Left colon (tissue), 2 donors: ENCODE measurements at places on chromosomes 6 and 20. TPM values are rescaled to one million over a fixed set of nuclear protein-coding genes. Genes with fewer than 3 reads are reported as not detected.

Gene CDKAL1
- total RNA-seq: 12.5 TPM

DNA sequence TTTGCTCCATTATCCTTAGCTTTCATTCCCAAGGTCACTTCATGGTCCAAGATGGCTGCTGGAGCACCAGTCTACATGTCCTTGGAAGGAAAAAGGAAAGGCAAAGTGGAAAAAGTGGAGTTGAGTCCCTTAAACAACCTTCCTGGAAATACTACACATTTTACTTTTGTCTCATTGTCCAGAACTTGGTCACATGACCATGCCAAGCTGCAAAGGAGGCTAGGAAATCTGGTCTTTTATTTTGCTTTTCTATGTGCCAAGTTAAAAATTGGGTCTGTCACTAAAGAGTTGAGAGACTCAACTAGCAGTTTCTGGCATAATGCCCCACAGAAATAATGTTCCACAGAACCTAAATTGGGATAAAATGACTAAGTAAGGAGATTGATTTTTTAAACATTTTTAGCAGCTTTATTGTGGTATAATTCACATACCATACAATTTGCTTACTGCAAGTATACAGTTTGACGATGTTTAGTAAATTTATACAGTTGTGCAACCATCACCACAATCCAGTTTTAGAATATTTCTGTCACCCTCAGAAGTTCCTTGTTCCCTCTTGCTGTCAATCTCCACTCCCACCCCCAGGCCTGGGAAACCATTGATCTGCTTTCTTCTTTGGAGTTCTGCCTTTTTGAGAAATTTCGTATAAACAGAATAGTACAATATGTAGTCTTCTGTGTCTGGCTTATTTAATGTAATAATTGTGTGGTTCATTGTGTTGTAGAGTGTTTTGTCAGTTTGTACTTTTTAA, 5.6 kb upstream of the CHD6 start:
- no peak for DNase-seq

DNA sequence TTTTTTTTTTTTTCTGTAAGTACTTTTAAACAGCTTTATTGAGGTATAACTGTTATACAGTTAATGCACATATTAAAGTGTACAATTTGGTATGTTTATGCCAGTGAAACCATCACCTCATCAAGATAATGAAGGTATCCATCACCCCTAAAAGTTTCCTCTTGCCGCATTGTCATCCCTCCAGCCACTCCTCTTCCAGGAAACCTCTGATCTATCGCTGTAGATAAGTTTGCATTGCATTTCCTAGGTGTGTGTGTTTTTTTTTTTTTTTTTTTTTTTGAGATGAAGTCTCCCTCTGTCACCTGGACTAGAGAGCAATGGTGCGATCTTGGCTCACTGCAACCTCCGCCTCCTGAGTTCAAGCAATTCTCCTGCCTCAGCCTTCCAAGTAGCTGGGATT, 3.1 kb downstream of the SLX4IP start:
- no peak for DNase-seq

Gene PSORS1C1
- total RNA-seq: 4.9 TPM

- DNase-seq: no peak
Observed at GRCh38 chr6:135231469-135231844, 50.3 kb downstream of the MYB start.

GRCh38 chr20:1952737-1953530, 40.9 kb downstream of the PDYN start:
- DNase-seq: no peak

- no peak for DNase-seq
Observed at GRCh38 chr6:154276810-154277628, 79.6 kb downstream of the IPCEF1 start.

DNA sequence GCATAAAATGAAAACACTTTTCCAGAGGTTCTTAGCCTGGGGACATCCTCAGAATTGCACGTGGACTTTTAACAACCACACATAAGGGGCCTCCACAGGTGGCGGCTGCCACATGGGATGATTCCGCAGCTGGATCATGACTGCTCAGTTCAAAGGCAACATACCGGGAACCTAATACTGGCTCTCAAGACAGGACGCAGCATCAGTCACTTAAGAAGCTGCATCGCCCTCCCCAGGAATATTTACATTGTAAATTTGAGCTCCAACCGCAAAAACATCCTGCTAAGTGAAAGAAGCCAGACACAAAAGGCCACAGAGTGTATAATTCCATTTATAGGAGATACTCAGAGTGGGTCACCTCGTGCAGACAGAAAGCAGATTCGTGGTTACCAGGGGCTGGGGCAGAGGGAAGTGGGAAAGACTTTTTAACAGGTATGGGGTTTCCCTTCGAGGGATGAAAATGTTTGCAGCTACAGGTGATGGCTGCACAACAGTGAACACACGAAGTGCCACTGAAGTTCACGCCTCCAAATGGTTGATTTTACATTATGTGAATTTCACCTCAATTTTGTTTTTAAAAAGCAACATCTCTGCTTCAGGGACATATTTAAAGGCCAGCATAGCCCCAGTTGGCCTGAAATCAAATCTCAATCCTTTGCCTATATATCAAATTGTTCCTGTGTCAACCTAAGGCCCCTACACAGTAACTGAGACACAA, 141.5 kb downstream of the BMP7 start:
- no peak for DNase-seq

DNA sequence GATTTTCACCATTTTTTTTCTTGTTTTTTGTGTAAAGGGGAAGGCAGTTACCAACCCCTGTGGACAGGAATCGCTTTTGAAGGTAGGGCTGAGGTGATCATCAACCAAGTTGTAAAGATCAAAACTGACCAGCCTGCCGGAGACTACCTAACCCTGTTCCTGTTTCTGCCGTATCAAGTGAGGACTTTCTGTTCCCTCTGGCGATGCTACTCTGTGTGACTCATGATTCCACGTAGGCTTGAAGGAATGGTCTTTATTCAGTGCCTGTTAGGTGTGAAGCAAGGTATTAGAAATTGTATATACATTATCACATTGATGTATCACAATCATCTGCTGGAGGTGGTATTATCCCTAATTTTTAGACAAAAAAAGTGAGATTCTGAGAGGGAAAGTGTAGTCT, 161.3 kb downstream of the SOX4 start:
- DNase-seq: no peak
